ENCODE measurements at places on chromosomes 13 and 19. TPM values are rescaled to one million over a fixed set of nuclear protein-coding genes. Genes with fewer than 3 reads are reported as not detected.
A peak's percentile ranks its signal among the peaks of the same experiment; 100 is the strongest.

GRCh38 chr13:95570016-95570415, 17.5 kb downstream of the CLDN10 start:
- DNase-seq = no peak

GRCh38 chr13:34025746-34026145, 207.8 kb downstream of the RFC3 start:
- DNase-seq = no peak

DNA sequence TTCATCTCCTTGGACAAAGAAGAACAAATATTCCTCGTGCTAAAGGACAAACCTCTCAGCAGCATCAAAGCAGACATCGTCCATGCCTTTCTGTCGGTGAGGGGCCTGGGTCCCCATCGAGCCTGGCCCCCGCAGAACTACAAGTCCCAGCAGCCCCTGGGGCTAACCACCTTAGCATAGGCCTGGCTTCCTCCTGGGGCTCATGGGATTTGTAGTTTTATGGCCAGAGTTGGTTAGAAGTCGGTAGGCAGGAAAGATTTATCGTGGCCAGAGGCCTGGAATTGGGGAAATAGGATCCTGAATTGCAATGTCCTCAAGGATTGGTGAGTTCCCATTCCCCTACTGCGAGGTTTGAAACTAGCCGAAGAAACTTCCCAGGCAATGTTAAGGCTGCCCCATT, 19.6 kb downstream of the TMEM150B start:
- DNase-seq = peak; percentile 74

DNA sequence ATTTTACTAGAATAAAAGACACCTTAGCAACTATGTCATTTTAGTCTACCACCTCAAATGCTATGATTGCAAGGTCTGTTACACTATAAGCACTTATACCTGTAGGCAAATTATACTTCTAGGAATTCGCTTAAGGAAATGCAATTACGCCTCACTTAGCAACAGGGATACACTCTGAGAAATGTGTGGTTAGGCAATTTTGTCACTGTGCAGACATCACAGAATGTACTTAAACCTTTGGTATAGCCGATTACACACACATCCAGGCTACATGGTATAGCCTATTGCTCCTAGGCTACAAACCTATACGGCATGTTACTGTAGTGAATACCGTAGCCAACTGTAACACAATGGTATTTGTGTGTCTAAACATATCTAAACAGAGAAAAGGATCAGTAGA, 30.0 kb upstream of the ZNF573 start:
- DNase-seq = no peak

- DNase-seq = no peak
Observed at GRCh38 chr19:906480-906879, 6.5 kb downstream of the R3HDM4 start.

DNA sequence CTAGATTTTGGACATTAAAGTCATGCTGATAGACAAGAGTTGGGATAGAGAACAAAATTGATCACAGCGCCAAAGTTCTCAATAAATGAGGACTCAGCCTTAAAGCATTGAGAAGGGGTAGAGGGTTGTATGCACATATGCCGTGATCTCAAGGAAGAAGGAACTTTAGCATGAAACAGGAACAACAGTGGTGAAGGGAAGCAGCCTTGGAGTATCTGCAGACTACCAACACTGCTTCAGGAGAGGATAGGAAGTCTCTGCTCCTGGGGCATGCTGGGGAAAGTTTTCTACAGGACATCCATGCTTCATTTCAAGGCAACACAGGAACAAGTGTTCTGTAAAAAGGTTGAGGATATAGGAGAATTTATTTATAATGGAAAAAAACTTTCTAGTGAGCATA, 111.9 kb upstream of the MLNR start:
- no peak for DNase-seq

DNA sequence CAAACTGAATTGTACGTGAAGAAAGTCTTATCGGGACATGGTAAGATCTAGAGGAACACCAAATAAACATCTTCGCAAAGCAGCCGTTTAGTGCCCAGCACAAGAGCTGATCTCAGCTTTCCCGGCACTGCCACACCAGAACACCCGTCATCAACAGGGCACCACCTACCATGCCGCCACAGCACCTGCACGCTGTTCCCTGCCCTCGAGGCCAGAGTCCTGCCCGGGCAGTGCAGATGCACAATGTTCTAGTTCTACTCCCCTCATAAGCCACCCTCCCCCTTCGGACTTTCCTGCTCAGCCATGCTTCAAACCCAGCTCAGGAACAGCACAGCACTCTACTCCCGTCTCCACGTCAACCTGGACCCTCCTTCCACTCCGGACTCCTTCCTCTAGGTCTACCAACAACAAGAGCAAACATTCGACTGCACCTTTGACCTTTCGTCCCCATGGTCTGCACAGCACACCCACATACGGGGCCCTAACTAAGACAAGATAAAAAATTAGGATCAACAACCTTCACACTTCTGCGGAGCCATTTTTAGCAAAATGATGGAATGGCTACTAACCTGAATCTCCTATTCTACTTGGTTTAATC, 25.1 kb downstream of the TUBGCP3 start:
- DNase-seq = no peak

DNA sequence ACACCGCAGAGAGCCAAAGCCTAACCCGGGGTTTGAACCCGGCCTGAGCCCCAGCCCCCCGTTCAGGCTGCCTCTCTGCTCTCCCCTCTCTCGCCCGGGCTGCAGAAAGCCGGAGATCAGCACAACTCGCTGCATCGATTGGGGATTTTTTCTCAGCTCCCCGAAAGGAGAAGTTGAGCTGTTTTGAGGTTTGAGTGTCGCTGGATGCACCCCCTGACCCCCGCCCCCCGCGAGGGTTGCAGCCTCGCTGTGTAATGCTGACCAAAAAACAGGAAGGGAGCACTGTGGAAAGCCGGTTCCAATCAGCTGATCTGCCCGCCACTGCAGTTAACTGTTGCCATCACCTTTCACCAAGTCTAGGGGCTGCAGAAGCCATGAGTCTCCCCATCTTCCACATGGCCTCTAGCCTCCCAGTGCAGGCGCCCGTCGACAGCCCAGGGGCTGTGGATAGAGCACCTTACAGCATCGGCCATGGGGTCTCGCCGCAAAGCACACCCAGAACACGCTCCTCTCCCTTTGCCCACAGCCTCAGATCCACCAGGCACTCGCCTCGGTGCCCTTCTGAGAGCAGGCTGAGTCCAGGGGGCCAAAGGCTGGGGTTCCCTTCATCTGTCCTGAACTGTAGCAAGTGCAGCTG, 34.5 kb downstream of the MYO9B start:
- no peak for DNase-seq

- DNase-seq = no peak
Observed at GRCh38 chr13:42525035-42525504, 48.9 kb upstream of the TNFSF11 start.

- DNase-seq = no peak
Observed at GRCh38 chr19:18677156-18677555, 6.3 kb upstream of the CRTC1 start.

DNA sequence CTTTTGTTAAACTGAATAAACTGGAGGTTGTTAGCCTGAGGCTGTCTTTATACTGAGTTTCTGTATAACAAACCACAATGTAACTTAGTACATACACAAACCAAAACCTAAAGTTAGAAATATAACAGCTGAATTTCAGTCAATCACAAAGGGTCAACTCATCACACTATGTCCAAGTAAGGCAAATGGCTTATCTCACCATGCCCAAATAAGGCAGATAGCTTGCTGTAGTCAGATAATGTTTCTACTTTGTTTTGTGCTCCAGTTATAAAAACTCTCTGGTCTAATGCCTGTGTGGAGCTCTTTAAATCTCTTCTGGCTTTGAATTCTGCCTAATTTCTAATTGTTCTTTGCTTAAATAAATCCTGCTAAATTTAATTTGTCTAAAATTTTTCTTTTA, 1323.4 kb upstream of the ATXN8OS start:
- DNase-seq = no peak

- no peak for DNase-seq
Observed at GRCh38 chr13:51764184-51765141, 39.5 kb downstream of the DHRS12 start.

GRCh38 chr19:46648060-46648960, 12.3 kb upstream of the GNG8 start:
- DNase-seq = peak; percentile 44

GRCh38 chr13:30105381-30105780, 202.0 kb downstream of the KATNAL1 start:
- no peak for DNase-seq

DNA sequence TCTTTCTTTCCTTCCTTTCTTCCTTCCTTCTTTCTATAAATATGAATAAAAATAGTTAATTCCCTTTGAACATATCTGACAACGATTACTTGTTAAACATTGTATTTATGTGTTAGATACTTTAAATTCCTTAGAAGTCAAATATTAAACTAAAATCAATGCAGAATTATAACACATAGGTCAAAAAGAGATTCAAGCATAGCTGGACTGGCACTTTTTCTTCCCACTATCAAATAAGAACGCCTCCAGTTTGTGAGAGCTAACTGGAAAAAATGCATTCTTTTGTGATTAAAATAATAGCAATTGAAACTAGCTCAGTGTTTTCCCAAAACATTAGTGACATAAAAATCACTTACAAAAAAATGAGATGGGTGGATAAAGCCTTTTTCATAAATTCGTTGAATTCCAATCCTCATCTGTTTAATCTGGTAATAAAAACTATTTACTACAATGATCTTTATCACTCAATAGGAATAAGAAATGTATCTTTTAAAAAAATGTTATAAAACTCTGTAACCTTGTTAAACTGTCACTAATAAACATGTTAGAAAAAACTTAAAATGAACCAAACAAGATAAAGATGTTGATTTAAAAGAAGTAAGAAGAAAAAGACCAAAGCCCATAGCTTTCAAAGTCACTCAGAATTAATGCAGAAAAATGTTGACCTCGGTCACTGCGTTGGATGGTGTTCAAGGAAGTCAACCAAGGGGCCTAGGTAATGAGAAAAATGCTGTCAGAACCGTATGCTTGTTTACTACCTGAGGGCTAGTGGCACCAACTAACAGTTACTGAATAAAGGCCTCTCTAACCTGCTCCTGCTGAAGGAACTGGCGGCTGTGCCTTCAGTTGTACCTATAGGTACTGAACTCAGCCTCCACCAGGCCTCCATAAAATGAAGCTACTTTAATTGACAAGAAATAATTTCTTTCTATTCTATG, 1039.5 kb upstream of the SLC10A2 start:
- DNase-seq = no peak

DNA sequence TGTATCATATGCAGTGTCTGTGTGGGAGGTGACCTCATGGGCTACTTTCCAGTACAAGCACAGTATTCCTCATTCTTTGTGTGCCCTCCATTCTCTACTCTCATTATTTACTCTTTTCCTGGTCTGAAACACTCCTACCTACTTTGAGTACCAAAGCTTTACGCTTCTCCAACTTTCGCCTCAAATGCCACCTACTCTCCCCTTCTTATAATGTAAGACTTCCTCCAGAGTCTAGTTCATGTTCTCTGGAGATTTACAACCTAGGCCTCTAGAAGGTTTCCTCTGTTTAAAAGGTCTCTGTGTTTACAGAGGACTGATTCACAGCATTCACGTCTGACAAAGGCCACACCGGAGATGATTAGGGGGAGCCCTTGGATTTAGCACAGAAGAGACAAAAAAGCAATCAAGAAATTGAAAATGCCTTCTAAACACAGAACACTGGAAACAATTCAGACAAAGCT, 302.0 kb downstream of the KLF12 start:
- DNase-seq = no peak

DNA sequence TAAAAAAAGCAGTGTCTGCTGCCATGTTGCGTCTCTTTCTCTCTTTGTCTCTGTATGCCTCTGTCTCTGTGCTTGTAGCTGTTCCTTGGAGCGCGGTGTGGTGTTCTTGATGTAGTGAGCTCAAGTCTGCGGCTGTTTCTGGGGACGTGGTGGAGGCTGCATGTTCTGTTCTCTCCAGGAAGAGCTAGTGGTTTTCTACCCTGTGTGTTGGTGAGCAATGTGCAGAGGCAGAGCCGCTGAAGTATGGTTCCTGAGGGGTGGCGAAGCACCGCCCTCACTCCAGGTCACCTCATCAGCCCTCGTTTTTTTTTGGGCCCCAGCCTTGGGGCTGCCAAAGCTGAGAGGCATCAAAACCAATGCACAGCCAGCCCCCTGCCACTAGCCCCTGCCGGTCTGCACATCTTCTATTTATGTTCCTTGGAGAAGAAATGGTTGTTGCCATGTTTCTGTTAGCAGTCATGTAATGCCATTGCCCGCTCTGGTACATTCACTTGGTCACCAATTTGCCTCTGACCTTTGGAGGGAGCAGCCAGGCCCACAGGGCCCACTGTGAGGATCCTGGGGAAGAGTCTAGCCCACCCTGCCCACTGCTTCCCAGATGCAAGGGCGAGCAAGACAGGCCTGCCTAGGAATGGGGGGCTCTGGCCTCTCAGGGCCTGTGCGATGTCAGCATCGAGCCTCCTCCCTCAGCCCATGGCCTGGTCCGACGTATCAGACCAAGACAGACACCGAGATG, 7.2 kb downstream of the HNRNPL start:
- no peak for DNase-seq

DNA sequence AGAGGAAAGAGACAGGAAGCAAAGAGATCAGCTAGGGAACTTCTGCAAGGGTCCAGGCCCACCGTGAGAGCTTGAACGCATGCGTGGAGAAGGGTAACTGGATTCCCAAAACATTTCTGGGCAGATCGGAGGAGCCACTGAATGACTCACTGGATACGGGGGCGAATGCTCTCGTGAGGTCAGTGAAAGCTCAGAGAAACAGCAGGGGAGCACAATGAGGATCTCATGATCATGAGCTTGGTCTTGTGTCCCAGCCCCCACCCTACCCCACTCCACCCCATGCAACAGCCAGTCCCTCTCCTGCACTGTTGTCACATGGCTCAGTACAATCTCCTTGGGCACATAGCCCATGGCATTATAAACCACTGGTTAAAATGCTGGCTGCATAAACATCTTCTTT, 40.6 kb downstream of the DCLK1 start:
- no peak for DNase-seq

The APC2 gene
- 116 TPM for total RNA-seq

The NUCB1 gene
- 39.5 TPM for total RNA-seq

The ZNF442 gene
- 4.9 TPM for total RNA-seq

The BCAM gene
- total RNA-seq = 5.7 TPM

The ZNF649 gene
- 41.2 TPM for total RNA-seq

The KLK7 gene
- not detected for total RNA-seq

The CRX gene
- total RNA-seq = not detected

The SLC25A41 gene
- 0.41 TPM for total RNA-seq

The PSG1 gene
- not detected for total RNA-seq

The KLHL26 gene
- 5.7 TPM for total RNA-seq

All from frontal cortex (tissue), 4 donors.